ENCODE measurements at places on chromosomes 7 and 10.

GRCh38 chr7:73437091-73437490 lies 3.5 kb downstream of the FZD9 start:
- no peak for DNase-seq

DNA sequence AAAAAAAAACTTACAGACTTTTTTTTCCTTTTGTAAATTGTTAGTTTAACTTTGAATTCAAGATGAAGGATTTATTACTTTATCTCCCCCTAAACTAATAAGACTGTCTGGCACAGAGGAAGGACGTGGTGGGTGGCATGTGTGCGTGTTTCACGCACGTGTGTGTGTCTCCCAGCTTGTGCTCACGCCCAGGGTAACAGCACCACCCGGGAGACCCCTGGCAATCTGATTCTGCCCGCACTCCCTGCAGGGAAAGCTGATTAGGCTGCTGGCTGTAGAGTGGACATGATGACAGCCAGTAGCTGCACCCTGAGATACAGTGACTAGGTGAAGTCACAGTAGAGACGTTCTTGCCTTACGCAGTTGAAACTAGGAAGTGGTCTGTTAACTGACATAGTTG lies 25.3 kb downstream of the WIPI2 start:
- no peak for DNase-seq

GRCh38 chr10:12397147-12397896 lies 48.0 kb downstream of the CAMK1D start:
- DNase-seq = no peak

- DNase-seq = peak; percentile 82
These were observed 204.3 kb downstream of the DGKI start for GRCh38 chr7:137642472-137642871.
